ENCODE measurements at places on chromosomes 6 and 20.

DNA sequence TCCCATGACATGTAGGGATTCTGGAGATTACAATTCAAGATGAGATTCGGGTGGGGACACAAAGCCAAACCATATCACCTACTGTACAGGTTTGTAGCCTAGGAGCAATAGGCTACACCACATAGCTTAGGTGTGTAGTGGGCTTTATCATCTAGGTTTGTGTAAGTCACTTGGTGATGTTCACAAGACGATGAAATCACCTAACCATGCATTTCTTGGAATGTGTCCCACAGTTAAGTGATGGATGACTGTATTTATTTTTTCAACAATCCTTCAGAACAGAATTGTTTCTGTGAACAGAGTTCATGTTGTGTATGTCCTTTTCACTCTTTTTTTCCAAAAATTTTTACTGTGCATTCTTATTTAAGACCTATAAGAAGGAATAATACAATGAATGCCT lies 76.1 kb downstream of the DTD1 start:
- DNase-seq = no peak

GRCh38 chr6:144148886-144149285 lies 1.4 kb upstream of the STX11 start:
- no peak for DNase-seq

DNA sequence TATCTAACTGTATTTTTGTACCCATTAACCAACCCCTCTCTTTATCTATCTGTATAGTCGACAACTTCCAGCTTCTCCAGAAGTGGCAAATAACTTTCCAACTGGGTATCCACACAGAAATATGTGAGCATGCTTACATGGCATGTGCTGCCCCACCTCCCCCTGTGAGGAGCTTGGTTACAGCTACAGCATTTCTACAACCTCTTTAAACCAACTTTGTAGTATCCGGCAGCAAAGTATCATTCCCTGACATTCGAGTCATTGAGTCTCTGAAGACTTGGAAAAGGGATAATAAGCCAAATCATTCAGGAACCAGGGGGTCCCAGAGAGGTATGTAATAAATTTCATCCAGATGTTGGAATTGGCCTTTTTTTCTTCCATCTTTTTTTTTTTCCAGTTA lies 48.2 kb upstream of the ASIP start:
- no peak for DNase-seq

DNA sequence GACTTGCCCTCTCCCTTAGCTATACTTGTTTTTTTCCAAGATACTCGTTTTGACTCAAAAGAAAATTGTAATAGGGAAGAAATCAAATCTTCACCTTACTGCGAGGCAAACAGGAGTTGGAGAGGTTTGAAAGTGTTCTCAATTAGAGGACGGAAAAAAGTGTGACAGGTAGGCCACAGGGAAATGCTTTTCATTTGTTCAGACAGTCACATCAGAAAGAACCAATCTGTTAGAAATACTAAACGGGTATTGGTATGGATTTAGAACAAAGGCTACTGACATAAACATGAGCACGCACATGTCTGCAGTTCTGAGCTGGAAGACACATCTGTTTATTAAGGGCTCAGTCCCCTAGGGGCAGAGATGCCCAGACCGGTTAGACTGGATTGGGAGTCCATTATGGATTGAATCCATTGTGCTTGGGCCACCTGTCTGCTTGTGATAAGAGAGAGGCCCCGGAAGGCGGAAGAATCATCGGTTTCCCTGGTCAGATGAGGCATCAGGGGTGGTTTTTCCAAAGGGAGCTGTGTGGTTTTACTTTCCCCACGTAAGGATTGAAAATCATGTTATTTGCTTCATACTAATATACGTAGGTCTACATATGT lies 220.9 kb upstream of the MYLIP start:
- DNase-seq = no peak

GRCh38 chr6:16372029-16372776 lies 133.8 kb downstream of the GMPR start:
- no peak for DNase-seq

GRCh38 chr20:51077686-51078060 lies 54.8 kb upstream of the KCNG1 start:
- no peak for DNase-seq

All from activated T-cell treated with anti-CD3 and anti-CD28 coated beads, Interleukin-2, amount 50 U/mL, for 1 hour (primary cell).